ENCODE measurements at places on chromosomes 3 and 15.

DNA sequence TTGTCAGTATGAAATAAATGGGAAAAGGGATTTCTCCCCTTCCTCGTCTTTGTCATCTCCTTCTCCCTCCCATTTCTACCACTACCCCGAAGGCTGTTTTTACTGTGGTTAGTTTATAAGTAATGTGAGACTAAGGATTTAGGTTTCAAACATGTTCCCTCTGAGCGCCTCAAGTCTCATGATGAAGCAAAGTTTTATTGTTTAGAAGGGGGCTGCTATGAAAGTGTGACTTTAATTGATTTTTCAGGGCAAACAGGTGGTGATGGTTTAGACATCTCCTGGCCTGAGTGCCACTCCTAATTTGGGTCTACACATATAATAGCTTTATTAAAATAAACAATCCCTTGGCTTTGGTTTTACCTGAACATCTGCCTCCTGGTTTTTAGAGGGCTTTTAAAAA lies 185.5 kb downstream of the MCTP2 start:
- DNase-seq = no peak

DNA sequence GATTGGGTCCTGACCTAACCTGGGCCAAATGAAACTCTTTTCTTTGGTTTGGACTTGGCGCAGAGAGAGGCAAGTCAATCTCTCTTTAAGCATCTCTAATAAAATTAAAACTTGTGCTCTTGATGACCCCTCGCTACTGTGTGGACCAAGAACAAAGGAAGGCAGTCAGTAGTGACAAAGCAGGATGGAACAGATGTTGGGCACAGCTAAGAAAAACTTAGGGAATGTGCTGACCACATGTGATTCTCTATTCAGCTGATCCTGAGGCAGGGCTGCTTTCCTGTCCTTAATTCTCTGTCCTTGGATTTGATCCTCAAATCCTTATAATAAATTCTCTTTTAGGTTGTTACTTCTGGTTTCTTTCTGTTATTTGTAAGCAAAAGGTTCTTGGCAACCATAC lies 259.9 kb downstream of the ZIC1 start:
- DNase-seq = no peak

DNA sequence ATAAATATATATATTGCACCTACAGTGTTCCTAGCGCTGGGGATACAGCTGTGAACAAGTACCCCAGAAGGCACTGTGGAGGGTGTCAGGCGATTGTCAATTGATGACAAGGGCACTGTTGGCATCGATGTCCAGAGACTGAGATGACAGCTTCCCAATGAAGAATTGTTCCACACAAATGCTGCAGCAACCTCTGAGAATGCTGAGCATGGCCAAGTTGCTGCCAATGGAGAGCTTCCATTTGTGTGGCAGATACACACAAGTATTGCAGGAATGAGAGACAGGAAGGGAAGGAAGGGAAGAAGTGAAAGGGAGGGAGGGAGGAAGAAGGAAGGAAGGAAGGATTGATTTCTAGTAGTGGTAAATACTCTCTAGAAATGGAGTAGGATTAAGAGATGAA lies 21.9 kb downstream of the LRTM1 start:
- no peak for DNase-seq

- no peak for DNase-seq
These were observed 45.1 kb downstream of the EDEM1 start for GRCh38 chr3:5232570-5232969.

DNA sequence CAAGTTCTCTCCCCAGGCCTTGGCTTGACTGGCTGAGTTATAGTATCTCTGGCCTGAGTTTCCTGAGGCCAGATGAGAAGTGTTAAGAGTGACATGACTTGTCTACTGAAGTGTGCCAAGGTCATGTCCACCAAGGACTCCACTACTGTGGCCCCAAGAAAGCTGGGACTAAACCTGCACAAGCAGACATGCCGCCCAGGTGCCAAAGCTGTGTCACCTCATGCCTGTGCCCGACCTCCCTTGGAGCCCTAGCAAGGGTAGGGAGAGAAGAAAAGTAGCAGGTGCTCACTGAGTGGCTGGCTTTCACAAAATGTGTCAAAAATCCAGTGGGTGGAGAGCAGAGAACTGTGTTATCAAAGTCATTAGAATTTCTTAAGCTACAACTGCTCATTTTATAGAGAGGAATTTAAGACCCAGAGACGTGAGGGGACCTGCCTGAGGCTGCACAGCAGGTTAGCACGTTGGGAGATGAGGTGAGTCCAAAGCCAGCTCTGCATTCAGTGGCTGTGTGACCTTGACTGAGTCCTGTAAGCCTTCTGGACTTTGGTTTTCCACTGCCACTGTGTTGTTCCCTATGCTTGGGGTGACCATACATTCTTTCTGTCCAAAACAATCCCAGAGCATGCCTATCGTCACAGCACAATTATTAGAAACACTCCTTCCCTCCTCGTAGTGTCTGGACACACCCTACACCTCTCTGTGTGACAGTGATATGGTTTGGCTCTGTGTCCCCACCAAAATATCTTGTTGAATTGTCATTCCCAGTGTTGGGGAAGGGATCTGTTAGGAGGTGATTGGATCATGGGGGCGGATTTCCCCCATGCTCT lies 5.0 kb upstream of the LYSMD4 start:
- DNase-seq = no peak

- no peak for DNase-seq
These were observed 178.1 kb downstream of the OPA1 start for GRCh38 chr3:193771011-193771652.

- DNase-seq = peak; percentile 41
These were observed 42.8 kb upstream of the RNU6-1 start for GRCh38 chr15:67882487-67883233.

DNA sequence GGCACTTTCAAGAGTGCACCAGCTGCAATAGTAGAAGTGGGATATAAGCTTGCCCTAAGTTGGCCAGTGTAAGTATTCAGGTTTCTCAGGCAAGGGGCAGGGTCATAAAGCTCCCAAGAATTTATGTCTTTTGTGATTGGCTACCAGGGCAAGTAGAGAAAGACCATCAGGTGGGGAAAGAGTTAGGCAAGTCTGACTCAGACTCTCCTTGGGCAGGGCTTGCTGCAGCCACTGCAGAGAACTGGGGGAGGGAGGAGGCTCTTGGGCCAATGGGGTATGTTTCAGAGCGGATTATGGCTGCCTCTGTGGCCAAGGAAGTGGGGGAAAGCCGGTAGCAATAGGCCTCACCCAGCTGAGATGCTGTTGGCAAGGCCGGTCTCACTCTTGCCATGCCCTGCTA lies 44.6 kb upstream of the SLC25A36 start:
- DNase-seq = no peak

DNA sequence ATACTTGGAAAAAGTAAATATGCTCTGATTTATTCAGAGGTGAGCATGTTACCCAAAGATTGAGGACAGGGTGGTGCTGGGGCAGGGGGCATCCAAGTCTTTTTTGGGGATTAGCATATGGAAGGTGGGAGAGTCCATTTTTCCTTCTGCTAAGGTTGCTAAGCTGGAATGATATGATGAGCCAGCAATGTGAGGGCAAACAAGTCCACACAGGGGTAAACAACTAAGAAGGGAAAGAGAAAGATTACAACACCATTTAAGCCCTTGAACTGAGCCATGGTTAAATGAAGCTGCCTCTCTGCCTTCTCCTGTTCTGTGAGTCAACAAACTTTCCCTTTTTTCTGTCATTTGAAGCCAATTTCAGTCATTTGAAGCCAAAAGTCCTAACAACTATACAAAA lies 89.0 kb downstream of the RPL22L1 start:
- no peak for DNase-seq

- no peak for DNase-seq
These were observed 72.6 kb upstream of the CDIN1 start for GRCh38 chr15:36506733-36507356.

DNA sequence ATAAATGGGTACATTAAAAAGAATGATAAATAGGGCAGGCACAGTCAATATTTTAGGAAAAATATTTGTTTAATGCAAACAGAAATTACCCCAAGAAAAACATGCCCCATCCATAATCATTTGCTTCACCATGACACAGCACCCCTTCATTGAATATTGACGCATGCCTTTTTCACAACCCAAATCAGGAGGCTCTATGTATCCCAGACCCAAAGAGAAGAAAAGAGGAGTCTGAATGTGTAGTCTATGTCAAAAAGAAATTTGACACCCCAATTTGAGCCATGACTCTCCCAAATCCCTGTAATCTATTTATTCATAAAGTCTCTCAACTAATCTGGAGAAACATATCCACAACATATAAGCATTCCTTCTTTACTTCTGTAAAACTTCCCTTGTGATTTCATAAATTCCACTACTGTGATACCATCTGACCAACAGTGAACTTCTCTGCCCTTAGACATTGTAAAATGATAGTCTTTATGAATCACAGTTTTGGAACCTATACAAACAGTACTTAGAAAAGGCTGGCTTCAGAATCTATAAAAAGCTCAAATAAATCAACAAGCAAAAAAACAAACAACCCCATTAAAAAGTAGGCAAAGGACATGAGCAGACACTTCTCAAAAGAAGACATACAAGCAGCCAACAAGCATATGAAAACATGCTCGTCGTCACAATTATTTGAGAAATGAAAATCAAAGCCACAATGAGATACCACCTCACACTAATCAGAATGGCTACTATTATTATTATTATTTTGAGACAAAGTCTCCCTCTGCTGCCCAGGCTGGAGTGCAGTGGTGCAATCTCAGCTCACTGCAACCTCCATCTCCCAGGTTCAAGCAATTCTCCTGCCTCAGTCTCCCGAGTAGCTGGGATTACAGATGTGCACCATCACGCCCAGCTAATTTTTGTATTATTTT lies 53.4 kb upstream of the XRN1 start:
- no peak for DNase-seq

DNA sequence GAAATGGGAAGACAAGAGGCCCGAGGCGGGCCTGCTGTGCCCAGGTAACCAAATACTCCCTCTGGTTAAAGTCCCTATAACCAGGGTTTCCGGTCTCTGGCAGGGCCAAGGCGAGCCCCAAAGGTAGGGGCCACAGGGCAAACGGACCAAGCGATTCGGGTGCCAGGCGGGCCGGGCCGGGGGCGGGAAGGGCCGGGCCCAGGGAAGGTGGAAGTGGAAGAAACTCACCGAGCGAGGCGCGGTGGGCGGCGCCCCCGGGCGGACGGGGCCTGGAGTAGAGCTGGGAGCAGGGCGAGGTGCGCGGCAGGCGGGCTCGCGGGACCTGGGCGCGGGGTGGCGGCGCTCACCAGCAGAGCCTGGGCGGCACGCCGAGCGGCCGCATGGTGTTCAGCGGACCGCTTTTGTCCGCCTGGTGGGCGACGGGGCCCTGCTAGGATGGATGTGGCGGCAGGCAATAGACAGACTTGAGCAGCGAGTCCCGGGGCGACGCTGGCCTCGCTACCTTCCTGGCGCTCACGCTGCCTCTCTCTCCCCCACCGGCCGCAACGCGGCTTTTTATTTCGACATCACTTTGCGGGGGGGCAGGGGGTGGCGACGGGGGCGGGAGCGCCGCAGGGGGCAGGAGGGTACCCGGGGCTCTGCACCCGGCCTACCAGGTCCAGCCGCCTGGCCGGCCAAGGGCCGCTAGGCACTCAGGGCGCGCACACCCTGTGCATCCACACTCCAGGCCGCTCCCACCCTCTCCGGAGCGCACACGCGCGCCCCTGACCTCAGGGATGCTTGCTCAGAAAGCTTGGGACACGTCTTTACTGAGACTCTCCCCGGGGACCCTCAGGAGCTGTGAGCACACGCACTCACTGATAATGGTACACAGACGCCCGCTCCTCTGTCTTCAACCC lies at the start of gene GATA2:
Gene GATA2, minus strand, starts transcription at position 531 of the 899 bp plus-strand sequence. CDS start 6,170 bp downstream, outside the sequence.
- peak; percentile 36 for DNase-seq

- no peak for DNase-seq
These were observed 28.7 kb downstream of the MRPL3 start for GRCh38 chr3:131474115-131474514.

GRCh38 chr3:15958692-15959433 lies 161.1 kb upstream of the ANKRD28 start:
- no peak for DNase-seq

All from K562 (cell line).